SK-MEL-5 (cell line): ENCODE measurements at places on chromosomes 2 and 18. TPM values are rescaled to one million over a fixed set of nuclear protein-coding genes. Genes with fewer than 3 reads are reported as not detected.

GALNT3 gene
- 75.9 and 89.9 TPM in 2 replicates for total RNA-seq

TDRD15 gene
- total RNA-seq = 0.03 and 0.16 TPM in 2 replicates

VWA3B gene
- not detected in 2 replicates for total RNA-seq

DNA sequence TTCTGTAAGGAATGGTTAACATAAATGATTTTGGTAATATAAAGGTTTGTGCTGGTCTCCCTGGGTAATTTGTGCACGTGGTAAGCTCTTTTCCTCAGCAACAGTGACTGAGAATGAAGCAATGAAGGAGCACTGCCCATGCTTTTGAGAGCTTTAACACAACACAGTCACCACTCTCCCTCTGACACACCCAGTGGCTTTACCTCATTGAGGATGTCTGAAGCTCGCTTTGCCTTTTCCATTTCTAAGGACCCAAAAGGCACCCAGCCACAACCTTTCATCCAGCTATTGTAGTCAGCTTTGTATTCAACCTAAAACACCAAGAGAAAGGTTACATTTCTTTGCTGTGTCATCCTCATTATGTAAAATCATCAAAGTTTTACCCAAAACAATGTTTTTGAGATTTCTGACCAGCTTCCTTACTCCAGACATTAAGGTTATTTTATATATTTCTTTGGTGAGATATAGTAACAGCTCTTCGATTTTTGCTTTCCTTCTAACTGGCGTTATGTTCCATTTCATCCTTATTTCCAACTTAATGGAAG, 51.7 kb downstream of the NEB start:
- DNase-seq = no peak

NPPC gene
- total RNA-seq = 2.1 and 2.4 TPM in 2 replicates

DNA sequence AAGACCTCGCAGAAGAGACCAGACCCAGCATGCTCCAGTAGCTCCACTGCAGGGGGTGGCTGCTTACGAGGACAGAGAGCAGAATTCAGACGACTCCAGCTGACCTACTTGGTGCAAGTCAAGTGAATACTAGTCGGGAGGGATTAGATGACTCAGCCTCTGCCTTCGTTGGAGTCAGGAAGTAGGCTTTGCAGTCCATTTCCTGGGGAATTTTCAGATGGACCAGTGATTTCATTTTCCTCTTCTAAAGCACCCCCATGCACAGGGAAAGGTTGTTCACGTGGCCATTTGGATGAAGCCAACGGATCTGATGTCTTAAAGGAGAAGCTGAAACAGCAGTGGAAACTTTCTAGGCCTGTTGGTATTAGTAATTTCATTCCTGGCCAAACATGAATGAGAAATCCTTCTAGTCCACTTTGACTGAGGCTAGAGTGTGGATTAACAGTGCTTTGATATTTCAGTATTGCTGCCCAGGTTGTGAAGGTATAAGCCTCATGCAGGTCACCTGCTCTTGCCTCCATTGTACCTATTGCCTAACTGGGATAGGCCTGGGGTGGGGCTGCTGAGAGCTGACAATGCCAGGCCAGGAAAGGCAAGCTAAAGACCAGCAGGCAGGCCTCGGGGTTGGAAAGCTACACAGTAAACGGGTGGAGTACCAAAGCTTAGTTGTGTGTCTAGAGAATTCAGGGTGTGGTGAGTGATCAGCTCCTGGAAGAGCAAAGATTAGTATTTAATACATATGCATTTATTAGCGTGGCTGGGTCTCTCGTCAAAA, 117.6 kb upstream of the FOSL2 start:
- peak; percentile 17 for DNase-seq

- no peak for DNase-seq
These were observed 94.4 kb upstream of the ASAP2 start for GRCh38 chr2:9112079-9112721.

DNA sequence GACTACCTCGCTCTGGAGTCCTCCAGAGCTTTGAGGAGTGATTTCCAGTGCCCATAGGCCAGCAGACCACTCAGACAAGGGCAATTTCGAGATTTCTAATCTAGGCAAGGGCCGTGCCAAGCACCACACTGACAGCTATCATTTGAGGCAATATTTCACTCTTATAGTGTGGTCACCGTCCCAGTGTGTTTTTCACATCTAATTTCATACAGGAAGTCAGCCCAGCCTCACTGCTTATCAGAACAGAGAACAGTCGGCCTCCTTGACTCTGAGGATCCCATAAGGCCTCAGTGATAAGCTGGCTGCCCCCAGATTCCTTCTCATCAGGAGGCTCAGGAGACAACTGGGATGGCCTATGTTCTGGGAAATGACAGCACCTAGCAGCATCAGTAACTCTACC, 581 bp downstream of the CAPN14 start:
- DNase-seq = no peak

- DNase-seq = no peak
These were observed 48.2 kb upstream of the TAF1B start for GRCh38 chr2:9795071-9795470.

CCT4 gene
- total RNA-seq = 456 and 499 TPM in 2 replicates

GRCh38 chr2:241890524-241891235, 21.2 kb downstream of the RTP5 start:
- no peak for DNase-seq

KLHL14 gene
- total RNA-seq = 0.13 and 0.43 TPM in 2 replicates

DNA sequence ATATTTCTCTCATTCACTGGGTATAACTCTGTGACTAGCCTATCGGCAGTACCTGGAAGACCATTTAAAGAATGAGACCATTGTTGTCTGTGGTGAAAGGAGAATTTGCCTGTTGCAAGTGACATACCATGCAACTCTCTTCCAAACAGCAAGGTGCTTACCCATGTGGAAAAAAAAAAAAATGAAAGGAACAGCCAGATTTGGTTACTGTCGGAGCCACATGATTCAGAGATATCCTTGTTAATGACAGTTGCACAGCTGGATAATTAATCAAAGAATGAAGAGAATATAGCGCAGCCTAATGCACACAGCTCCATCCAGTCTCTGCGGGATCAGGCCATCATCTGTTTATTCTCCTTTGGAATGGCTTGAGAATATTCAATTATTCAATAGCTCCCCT, 141.8 kb downstream of the HRH4 start:
- no peak for DNase-seq

GRCh38 chr2:2739231-2739795, 408.2 kb upstream of the MYT1L start:
- no peak for DNase-seq

NYAP2 gene
- total RNA-seq = not detected in 2 replicates

DNA sequence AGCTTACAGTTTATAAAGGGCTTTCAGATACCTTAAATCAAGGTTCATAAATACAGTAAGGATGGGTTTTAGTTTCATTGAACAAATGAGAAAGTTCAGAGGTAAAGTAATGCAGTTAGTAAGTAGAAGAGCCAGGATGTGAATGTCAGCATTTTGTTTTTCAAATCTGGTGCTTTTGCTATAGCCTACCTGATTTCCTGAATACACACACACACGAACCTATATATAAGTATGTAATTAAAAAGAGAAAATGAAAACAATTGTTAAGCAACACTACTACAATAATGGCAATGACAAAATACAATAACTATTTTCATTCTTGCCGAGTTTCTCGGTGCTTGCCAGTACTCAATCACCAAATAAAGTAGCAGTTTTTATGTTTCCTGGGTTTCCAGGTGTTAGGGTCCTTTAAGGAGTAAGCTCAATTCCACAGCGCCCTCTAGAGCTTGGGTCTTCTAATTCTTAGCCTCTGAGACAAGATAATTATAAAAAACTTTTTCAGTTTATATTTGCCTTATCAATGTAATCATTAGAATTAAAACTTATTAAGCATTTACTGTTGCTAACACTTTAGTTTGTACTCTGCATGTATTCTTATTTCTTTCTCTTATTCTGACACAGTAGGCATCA, 512.9 kb upstream of the ACVR2A start:
- DNase-seq = peak; percentile 50

DNA sequence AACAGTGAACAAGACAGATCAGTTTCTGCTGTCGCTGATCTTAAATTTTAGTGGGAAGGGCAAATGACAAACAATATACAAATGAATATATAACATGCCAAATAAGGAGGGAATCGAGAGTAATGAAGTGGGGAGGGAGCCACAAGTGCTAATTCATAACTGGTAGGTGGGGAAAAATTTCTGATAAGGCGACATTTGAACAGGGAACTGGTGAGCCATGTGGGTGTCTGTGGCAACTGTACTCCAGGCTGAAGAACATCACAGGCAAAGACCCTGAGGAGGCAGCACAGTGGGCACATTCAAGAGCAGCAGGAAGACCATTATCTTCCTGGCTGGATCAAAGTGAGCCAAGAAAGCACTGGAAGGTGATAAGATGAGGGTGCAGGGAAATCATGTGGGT, 51.6 kb upstream of the CD28 start:
- DNase-seq = no peak

DNA sequence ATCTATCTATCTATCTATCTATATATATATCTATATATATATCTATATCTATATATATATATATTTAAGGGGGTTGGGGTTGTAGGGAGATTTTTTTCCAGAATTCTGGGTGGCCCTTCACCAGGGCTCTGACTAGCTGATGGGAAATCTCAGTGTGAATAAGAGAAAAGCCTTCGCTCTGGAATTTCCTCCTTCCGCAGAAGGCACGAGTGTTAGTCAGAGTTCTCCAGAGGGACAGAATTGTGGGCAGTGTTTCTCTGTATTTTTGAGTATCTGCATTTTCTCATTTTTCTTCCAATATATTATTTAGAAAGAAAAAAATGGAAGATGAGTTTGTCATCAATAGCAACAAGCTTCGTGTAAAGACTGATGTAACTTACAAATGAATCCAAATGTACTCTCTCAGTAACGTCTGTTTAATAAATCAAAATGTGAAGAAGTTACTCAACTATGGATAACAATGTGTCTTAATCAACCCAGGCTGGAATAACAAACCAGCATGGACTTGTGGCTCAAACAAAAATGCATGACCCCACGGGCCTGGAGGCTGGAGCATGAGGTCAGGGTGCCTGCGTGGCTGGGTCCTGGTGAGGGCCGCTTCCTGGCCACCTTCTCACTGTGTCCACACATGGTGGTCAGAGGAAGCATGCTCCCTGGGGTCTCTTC, 10.6 kb upstream of the SNTG2 start:
- DNase-seq = no peak

- no peak for DNase-seq
These were observed 126.4 kb upstream of the TLK1 start for GRCh38 chr2:171287036-171287571.

GRCh38 chr2:11032396-11032795, 120.7 kb downstream of the KCNF1 start:
- no peak for DNase-seq

- DNase-seq = no peak
These were observed 262.6 kb downstream of the MREG start for GRCh38 chr2:215750763-215751162.

GRCh38 chr18:31162419-31162793, 250 bp downstream of the DSC1 start:
- DNase-seq = no peak

DNA sequence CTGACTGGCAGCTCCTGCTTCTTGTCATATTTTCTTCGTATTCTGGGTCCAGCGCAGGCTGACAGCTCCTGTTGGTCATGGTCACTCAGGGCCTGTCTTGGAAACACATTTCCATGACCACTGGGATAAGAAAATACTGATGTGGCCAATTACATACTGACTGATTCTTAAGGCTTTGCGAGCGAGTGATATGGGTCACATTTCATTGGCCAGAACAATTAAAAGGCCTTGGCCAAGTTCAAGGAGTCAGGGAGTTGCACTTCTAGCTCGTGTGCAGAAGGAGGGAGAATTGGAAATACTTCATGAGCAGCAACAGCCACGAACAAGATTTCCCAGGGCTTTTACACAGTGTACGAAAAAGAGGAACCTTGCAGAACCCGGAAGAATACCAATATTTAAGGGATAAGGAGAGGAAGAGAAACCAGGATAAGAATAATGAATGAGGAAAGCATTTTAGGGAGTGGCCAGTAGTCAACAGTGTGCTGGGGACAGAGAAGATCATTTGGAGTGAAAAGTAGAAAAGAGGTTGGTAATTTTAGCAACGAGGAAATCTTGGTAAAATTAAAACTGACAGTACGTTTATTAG, 149.5 kb downstream of the ATP9B start:
- DNase-seq = no peak

DNA sequence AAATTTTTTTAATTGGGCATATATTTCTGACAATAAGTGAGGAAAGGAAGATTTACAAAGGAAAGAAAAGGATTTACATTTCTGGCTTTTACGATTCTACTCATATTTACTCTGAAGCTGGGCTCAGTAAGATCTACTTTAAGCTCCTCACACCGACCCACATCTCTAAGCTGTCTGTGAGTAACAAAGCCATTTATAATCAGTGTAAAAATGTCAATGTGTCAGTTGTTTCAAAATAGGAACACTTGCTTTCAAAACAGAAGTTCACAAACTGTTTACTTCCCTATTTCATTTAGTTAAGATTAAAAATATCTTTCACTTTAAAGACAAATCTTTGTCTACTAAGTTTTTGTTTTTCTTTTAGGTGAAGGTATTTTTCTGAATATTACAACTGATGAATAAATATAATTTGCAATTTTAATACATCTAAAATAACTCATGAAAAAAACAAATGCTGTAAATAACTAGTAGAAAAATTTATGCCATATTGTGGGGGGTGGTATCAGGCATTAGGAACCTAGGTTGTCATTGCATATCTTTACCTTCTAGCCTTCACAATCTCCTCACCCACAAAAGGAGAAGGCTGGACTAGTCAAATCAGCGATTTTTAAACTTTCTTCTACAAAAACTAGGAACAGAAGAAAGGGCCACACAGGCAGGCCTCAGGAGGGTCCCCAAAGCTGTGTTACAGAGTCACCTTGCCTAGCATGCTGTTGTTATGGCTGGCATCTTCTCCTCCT, 64.5 kb downstream of the TMEM131 start:
- no peak for DNase-seq

DNA sequence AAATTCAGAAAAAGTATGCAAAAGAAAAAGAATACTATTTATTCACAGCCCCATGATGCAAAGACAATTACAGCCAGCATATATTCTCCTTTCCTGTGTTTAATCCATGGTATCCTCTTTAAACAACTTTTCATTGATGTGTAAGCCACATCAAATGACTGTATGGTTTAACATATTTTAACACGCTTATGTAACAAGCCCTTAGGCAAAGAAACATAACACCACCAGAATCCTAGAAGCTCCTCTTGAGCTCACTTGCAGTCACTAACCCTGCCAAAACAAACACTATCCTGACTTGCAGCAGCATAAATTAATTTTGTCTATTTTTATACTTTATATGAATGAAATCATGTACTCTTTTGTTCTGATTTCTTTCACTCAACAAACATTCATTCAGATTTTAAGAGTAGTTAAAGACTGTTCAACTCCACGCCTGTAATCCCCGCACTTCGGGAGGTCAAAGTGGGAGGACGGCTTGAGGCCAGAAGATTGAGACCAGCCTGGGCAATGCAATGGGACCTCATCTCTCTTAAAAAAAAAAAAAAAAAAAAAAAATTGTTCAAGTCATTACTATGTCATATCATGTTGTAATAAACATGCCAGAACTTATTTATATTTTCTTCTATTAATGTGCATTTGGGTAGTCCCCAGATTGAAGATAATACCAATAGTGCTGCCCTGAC, 226.3 kb downstream of the NBAS start:
- peak; percentile 32 for DNase-seq

GRCh38 chr2:167134381-167135072, 246.2 kb downstream of the XIRP2 start:
- DNase-seq = no peak

GRCh38 chr2:181371782-181372645, 85.2 kb upstream of the ITGA4 start:
- peak; percentile 17 for DNase-seq

- DNase-seq = no peak
These were observed 101.2 kb downstream of the MCFD2 start for GRCh38 chr2:46814160-46814961.

GRCh38 chr2:149330127-149331022, at the start of gene LYPD6:
Gene LYPD6 (plus strand): TSS chr2:149330587. CDS start chr2:149437709, 107,122 bp downstream.
- peak; percentile 53 for DNase-seq

SAG gene
- not detected in 2 replicates for total RNA-seq
